ENCODE measurements at places on chromosomes 5 and 9.

- no peak for DNase-seq
These were observed 16.3 kb upstream of the OBP2B start for GRCh38 chr9:133225171-133226011.

- no peak for DNase-seq
These were observed 57.5 kb downstream of the ZNF510 start for GRCh38 chr9:96720435-96720834.

DNA sequence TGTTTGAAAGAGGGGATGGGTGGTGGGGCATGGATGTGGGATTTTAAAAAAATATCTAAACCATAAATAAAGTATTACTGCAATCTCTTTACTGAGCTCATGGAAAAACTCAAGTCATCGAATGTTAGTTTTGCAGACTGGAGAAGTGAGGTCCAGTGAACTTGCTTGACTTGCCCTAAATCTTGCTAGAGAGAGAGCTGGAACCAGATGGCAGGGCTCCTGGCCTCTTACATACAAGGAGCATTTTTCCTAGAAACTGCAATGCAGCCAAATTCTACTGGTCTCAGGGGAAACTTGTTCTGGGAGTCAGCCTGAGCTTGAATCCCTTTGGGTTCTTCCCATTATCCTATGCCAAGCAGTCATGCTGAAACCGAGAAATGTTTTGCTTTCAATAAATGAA is 2.9 kb upstream of the TGFBI start:
- DNase-seq, result no peak

- no peak for DNase-seq
These were observed 16.1 kb upstream of the PRLR start for GRCh38 chr5:35246411-35246810.

GRCh38 chr9:126169736-126170135 is 156.9 kb upstream of the MVB12B start:
- DNase-seq, result no peak

- DNase-seq, result peak; percentile 33
These were observed 62.6 kb downstream of the NEK6 start for GRCh38 chr9:124320062-124320973.

DNA sequence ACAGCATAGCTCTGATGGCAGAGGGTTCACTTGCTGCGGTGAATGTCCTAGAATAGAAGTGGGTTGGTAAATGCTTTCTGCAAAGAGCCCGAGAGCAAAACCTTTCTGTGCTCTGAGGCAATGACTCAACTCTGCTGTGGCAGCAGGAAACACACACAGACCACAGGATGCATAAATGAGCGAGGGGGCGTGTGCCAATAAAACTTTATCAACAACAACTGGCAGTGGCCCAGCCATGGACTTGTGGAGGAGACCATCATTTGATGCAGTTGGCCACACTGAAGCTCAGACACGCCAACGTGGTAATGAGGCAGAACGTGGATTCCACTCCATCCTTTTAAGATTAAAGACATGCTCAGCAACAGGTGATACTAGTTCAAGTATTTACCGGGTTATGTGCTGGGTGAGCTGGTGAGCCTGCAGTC is 6.8 kb downstream of the MRPL36 start:
- DNase-seq, result no peak

DNA sequence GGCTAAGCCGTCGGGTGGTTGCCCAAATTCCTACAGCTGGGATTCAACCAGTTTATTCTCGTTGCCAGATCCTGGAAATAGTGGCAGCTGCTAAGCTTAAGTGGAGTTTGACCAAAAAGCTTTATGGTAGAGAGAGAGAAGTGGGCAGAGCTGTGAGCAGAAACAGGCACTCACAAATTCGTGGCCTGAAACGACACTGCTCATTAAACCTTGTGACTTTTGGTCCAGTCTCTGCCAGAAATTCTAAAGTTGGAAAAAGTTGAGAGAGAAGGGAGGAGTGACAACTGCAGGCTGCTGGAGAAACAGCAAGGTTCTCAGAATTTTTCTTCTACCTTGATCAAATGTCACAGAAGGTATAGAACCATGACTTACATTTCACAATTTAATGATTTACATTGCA is 131.5 kb downstream of the MTX3 start:
- no peak for DNase-seq

DNA sequence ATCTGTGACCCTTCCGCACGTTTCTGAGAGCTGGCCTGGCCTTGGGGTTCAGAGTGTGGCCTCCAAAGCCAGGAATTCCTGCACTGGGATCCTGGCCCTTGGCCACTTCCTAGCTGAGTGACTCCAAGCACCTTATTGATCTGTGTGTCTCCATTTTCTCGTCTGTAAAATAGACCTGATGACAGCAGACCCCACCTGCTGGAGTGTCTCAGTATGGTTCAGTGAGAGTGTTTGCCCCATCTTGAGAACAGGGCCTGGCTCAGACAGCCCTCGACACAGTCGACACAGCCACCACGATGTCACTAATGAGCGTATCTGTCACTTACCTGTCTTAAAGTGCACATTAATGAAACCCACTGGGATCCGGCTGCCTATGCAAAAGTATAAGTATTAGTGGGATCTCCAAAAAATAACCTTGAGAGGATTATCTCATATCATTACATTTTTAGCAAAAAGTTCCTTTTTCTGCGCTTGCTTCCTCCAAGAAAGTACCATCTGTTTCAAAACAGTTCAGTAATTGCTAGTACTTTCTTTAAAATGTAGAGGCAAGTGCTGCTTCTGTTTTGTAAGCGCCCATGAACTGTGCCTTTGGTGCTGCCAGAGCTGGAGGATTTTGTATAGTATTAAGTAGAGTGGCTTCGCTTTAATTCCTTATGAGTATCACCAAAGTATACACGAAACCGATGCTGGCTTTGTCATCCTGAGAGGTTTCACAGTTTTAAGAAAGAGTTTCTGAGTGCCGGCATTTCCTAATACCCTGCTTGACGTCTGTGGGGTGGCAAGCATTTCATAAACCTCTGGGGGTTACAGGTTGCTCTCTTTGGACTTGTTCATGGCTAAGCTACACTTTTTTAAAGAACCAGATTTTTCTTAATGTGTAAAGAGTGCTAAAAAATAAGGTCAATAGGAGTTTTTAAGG is 31.7 kb downstream of the UBE2QL1 start:
- no peak for DNase-seq

DNA sequence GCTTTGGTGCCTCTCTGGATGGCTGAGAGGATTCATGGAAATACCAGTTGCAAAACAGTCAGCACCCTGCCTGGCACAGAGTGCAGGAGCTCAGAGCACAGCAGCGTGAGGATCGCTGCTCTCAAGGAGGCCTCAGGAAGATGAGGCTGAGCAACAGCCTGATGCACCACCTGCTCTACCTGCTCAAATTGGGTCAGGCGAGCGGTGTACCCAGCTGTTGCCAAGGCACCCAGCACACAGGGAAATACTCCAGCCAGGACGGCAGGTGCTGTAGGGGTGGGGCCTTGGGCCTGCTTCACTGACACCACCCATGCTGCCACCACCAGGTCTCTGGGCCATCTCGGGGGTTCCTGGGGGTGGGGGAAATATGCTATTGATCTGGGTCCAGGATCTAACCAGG is 4.3 kb downstream of the EEIG1 start:
- no peak for DNase-seq

- DNase-seq, result no peak
These were observed 37.3 kb downstream of the STK10 start for GRCh38 chr5:172150514-172151425.

DNA sequence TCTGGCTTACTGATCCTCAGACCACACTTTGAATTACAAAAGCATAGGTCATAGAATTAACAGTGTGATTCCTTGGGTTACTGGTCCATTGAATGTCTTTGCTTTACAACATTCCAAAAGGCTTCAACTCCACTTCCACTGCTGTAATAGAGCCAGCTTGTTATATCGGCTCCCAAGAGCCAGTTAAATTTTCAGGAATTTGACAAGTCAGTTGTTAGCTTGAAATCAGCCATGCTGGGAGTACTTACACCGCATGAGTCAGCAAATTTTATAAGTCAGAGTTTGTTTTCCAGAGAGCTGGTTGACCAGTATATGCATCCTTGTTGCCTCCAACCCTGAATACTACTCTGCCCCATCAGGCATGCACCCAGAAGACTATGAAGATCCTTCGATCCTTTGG is 73.1 kb downstream of the FOXB2 start:
- peak; percentile 45 for DNase-seq

DNA sequence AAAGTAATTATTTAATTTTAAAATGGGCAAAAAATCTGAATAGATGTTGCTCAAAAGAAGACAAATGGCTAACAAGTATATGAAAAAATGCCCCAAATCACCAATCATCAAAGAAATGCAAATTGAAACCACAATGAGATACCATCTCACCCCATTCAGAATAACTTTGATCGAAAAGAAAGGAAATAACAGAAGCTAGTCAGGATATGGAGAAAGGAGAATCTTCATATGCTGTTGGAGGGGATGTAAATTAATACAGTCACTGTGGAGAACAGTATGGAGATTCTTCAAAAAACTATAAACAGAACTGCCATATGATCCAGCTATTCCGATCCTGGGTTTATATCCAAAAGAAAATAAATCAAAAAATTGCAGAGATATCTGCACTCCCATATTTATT is 418.5 kb upstream of the RGMB start:
- DNase-seq, result no peak

DNA sequence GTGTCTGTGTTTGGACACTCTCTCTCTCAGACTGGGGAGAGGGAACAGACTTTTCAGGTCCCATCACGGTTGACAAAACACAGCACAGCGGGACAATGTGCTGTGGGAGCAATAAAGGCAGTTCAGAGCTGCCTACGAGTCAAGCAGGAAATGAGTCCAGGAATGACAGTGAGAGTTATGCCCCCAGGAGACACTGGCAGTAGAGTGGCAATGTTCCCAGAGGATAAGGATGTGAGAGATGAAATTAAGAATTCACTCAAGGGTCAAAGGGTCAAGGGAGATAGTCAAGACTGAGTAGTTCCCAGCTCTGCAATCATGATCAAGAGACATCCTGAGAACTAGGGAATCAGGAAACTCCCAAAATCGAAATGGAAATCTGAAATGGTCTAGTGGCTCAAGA is 156.1 kb downstream of the LURAP1L start:
- DNase-seq, result no peak

DNA sequence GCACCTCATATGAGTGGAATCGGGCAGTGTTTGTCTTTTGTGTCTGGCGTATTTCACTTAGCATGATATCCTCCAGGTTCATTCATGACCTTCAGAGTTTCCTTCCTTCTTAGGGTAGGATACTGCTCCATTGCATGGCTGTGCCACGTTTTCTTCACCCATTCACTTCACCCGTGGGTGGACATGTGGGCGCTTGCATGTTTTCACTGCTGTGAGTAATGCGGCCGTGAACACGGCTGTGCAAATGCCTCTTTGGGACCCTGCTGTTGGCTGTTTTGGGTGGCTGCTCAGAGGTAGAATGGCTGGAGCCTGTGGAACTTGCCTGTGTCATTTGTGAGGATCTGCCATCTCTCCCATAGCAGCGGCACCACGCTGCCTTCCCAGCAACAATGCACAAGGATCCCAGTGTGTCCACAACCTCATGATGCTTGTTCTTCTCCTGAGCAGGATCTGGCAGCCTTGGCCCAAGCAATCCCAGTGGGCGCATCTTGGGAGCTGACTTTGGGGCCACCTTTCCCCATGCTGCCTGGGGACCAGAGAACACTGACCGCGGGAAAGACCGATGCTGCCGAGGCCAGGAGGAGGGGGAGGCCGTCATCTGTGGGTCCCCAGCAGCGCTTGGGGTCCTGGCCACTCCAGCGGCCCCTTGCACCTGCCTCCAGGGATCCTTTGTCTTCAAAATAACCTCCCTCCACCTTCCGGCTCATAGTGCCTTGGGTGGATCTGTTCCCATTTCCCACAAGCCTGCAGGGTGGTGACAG is 2.3 kb upstream of the SCGB3A1 start:
- no peak for DNase-seq

GRCh38 chr9:30411571-30411970 is 1972.9 kb upstream of the ACO1 start:
- DNase-seq, result no peak

DNA sequence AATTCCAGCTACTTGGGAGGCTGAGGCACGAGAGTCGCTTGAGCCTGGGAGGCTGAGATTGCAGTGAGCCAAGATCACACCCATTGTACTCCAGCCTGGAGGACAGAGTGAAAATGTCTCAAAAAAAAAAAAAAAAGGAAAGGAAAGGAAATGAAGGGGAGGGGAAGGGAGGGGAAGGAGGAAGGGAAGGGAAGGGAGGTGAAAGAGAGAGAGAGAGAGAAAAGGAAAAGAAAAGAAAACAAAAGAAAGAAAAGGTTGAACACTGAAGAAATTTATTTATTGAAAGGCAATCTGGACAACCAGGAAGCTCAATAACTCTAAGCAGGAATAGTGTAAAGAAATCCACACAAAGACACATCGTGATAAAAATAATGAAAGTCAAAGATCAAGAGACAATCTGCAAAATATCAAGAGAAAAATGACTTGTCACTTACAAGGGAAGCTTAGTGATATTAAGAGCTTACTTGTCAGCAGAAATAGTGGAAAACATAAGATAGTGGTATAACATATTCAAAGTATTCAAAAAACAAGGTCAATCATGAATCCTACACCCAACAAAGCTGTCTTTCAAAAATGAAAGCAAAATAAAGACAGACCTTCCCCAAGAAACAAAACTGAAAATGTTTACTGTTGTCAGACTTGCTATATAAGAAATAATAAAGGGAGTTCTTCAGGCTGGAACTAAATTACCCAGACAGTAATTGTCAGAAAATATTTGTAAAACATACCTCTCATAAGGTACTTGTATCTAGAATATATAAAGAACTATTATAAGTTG is 10.9 kb upstream of the RIMOC1 start:
- DNase-seq, result no peak

GRCh38 chr5:81558188-81558587 is 164.3 kb upstream of the ACOT12 start:
- no peak for DNase-seq

DNA sequence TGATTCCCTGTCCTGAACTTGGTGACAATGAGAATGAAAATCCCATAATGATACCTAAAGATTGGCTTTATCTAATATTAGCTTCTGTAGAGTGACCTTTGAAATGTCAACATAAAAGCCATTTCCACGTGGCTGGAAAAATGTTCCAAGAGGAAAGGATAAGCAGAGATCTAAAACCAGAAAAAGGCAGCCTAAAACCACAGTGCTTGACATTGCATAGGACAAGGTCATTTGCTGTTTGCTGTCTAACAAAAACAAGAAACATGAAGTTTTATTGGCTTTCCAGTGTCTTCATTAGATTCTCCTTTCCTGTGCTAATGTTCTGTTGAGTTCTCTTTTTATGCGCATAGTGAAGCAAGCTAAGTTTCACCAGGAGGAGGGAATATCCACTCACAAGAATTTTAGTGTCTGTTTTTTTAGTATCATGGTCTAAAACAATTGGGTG is 44.6 kb downstream of the CPEB4 start:
- DNase-seq, result no peak

DNA sequence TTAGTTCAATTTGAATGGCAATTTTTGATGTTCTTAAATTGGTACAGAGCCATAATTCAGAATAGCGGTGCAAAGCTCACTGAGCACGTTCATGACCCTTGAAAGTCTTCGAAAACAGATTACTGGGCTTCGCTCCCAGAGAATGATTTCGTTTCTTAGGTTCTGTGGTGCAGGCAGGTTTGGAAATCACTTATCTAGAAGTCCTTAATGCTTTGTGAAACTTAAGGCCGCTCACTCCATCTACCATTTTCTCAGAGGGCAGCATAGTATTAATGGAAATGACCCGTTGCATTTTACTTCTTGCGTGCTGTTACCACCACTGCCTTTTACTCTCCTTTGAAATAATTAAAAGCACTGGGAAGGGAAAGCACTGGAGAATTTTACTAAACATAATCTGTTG is 2.9 kb upstream of the MAT2B start:
- DNase-seq, result no peak

- no peak for DNase-seq
These were observed 806 bp downstream of the ZNF474 start for GRCh38 chr5:122130152-122130551.

- DNase-seq, result peak; percentile 25
These were observed 55.9 kb downstream of the NSUN2 start for GRCh38 chr5:6576861-6577501.

Measured in iPS DF 19.7 (cell line).